Left forelimb (tissue), 1 donor: ENCODE measurements at places on chromosomes 6 and 20.

- no peak for DNase-seq
These were observed 102.2 kb downstream of the RTN4IP1 start for GRCh38 chr6:106527117-106527516.

DNA sequence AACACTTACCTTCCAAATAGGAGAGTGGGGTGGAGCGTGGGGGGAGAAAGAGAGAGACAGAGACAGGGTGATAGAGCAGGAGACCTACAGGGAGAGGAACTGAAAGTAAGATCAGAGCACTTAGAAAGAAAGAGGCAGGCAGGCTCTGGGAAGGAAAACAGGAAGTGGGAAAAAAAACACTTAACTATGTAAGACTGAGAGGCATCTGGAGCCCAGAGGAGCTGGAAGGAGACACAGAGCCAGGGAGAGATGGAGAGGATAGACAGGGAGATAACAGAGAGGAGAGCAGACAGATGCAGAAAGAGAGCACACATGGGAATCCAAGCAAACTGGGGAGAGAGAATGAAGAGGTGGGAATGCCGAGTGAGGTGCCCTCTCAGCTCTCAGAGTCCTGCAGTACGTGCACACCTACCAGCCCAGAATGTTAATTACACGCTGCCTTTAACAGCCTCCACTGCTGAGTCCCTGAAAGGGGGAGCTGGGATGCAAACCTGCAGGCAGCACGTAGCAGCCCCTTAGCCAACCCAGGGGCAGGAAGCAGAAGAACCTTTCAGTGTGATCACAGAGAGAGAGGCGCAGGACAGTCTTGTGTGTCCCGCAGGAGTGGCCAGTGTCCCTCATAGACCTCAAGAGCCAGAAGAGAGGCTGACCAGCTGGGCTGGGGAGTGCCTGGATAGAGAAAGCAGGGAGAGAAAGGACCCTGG, 132.7 kb upstream of the LRFN2 start:
- DNase-seq: no peak

DNA sequence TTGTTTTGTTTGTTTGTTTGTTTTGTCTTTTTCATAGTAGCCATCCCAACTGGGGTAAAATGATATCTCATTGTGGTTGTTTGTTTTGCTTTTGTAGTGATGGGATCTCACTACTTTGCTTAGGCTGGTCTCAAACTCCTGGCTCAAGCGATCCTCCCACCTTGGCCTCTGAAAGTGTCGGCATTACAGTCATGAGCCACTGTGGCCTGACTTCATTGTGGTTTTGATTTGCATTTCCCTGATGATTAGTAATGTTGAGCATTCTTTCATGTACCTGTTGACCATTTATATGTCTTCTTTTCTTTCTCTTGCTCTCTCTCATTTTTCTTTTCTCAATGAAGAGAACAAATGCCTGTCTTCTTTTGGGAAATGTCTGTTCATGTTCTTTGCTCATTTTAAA, 30.8 kb upstream of the HLA-DOA start:
- DNase-seq: no peak

DNA sequence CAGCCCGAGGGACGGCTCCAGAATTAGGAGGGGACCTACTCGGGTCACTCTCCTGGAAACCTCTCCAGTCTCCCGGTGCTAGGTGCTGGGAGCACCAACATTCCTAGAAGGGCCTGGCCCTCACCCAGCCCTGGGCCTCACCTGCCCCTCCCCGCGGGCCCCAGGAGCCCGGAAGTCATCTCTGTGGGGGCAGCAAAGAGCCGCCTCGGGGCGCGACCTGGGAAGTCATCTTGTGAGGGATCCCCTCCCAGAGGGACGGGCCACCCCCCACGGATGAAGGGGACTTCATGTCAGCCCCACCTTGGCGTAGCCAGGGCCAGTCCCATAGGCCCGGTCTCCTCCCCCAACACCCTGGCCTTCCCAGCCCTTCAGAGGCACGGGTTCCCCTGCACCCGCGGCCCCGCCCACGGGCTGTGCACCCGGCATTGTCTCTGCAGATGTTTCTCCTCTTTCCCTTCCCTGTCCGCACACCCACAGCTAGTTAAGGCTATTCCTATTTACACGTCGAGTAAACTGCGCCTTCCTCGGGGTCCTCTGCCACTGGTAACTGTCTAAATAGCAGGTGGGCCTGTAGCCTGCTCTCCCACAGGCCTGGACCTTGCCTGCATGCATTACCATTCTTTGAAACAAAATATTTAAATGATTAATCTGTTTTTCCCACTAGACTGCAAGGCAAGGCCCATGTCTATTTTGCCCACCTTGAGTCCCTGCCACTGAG, 896 bp upstream of the RNASET2 start:
- no peak for DNase-seq

GRCh38 chr20:48129345-48129942, 344.2 kb upstream of the SULF2 start:
- no peak for DNase-seq

- no peak for DNase-seq
These were observed 79.3 kb downstream of the COL12A1 start for GRCh38 chr6:75126518-75126917.

- no peak for DNase-seq
These were observed 187.6 kb downstream of the CLIC5 start for GRCh38 chr6:45827952-45828530.
